ENCODE measurements at places on chromosomes 4 and X.

- DNase-seq: no peak
Measured at GRCh38 chr4:15343000-15343399, 84.8 kb upstream of the C1QTNF7 start.

DNA sequence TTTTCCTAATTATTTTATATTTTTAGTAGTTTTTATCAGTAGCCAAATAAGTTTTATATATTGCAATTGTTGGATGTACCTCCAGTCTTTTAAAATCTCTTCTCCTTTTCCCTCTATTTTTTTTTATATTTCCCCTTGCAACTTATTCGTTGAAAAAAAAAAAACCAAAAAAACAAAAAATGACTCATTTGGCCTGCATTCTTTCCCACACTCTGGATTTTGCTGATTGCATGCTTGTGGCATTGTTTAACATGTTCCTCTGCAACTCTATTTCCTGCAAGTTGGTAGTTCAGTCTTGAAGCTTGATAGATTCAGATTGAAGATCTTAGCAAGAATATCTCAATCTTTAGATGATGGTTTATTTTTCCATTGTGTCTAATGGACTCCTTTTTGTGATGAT is 260.6 kb upstream of the BOD1L1 start:
- DNase-seq: no peak

GRCh38 chr4:154954117-154954516 is 173.0 kb downstream of the RBM46 start:
- no peak for DNase-seq

GRCh38 chrX:17537723-17538243 is 162.8 kb downstream of the NHS start:
- no peak for DNase-seq

GRCh38 chr4:107896158-107896645 is 35.1 kb upstream of the CYP2U1 start:
- DNase-seq: no peak

GRCh38 chr4:7788694-7789425 is 150.8 kb downstream of the AFAP1 start:
- no peak for DNase-seq

DNA sequence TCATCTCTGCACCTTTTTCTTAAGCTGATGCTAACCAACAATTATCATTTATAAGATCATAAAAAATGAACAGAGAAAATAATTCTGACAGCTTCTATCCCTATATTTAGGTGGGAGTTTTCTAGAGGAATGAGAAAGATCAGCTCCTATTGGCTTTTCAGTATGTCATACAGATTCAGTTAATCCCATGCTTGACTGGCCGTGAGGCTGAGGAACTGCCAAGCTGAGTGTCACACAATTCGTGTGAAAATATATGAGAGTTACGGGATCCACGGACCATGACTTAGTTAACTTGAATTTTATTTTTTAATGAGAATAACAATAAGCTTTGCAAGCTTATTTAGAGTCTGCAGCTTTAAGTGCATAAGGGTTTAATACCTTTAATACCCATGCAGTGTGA is 37.5 kb downstream of the PHEX start:
- no peak for DNase-seq

DNA sequence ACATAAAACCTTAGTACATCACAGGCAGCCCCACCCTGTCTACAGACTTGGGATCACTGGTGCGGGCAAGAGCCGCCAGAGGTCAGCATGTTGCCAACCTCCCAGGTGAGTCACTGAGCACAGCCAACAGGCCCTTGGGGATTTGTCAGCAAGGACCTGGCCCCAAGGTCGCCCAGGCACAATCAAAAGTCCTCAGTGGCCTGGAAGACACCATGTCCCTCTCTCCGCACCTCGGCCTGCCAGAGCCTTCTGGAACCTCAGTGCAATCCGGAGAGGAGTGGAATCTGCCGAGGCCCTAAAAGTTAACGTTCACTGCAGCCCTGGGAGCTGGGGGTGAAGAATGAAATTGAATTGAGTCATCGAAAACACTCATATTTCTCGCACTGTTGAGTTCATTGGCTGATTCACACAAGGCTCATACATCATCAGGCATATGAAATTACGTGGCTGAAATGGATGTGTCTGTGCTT is 74.3 kb downstream of the WFS1 start:
- no peak for DNase-seq

GRCh38 chrX:5733501-5733900 is 495.2 kb downstream of the NLGN4X start:
- DNase-seq: no peak

- DNase-seq: no peak
Measured at GRCh38 chrX:64427787-64428186, 32.5 kb upstream of the MTMR8 start.

- DNase-seq: no peak
Measured at GRCh38 chrX:37455381-37455780, 106.2 kb downstream of the PRRG1 start.

Measured in muscle of leg (tissue), 16 donors.